ENCODE measurements at places on chromosomes 13 and 19.

- DNase-seq: no peak
Measured at GRCh38 chr13:33289966-33290365, 4.4 kb upstream of the STARD13 start.

DNA sequence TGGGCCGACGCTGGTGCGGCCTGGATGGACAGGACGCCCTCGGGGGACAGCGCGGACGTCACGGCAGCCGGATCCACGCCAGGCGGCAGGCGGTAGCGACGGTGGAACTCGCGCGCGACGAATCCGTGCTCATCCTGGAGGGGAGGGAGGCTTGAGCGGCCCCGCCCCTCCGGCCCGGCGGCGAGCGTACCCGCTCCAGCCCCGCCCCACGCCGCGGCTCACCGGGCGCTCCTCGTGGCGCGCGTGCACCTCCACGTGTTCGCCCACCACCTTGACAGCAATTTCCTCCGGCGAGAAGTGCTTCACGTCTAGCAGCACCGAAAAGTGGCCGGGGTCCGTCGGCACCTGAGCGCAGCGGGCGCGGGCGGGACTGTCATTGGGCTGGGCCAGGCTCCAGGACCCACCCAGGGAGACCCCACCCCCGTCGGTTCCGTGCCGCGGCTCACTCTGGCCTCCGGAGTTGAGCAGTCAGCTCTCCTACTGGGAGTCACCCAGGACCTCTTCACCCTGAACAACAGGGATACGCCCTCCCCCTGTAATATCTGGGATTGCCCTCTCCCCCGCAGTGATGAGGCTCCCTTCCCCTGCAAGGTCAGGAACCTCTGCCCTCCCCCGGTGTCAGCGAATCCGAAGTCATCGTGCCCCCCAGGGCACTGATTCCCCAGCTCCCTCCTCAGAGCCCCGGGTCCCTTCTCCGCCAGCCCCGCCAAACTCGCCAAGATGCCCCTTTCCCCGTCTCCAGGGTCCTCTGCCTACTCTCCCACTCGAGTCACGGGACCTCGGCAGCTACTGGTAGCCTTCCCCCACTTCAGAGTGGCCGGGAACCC, 1.1 kb downstream of the HSPB6 start:
- peak; percentile 47 for DNase-seq

- DNase-seq: no peak
Measured at GRCh38 chr13:24063281-24063877, 97.1 kb upstream of the SPATA13 start.

DNA sequence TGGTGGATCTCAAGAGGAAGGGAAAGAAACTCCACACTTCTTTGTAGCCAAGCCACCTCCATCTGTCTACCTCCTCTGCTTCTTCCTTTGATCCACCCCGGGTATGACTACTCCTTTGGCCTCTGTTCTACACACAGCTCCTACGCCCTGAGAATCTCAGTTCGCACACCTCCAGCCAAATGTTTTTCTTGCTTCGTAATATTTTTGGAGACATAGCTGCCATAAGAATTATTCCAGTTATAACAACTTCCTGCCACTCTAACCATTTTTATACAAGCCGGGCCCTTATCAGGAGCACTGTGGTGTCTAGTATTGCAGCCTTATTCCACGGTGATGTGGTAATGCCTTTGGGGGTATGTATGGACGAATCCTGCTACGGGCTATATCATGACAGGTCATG, 126.7 kb downstream of the STARD13 start:
- no peak for DNase-seq

- no peak for DNase-seq
Measured at GRCh38 chr13:40109351-40109844, 453.9 kb downstream of the COG6 start.

Measured in neural progenitor cell (in vitro differentiated cells).